ENCODE measurements at places on chromosomes 3 and 15.

DNA sequence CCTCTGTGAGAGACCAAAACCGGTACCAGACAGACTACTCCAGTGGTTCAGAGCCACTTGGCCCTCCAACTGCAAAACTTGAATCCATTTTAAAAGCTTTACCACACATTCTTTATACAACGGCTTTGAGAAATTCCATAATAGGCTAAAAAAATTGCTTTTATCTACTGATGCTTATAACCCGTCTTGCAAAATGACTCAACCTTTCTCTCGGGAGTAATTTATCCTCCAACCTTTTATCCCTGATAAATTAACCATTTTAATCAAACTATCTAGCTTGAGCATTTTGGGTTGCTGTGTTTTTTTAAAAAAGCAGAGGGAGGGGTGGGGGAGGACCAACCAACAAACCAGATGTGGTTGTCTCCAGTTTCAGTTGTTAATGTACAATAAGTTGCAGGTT, 275.7 kb upstream of the LRTM1 start:
- no peak for DNase-seq

GRCh38 chr3:107977221-107978130, 113.4 kb downstream of the CD47 start:
- no peak for DNase-seq

DNA sequence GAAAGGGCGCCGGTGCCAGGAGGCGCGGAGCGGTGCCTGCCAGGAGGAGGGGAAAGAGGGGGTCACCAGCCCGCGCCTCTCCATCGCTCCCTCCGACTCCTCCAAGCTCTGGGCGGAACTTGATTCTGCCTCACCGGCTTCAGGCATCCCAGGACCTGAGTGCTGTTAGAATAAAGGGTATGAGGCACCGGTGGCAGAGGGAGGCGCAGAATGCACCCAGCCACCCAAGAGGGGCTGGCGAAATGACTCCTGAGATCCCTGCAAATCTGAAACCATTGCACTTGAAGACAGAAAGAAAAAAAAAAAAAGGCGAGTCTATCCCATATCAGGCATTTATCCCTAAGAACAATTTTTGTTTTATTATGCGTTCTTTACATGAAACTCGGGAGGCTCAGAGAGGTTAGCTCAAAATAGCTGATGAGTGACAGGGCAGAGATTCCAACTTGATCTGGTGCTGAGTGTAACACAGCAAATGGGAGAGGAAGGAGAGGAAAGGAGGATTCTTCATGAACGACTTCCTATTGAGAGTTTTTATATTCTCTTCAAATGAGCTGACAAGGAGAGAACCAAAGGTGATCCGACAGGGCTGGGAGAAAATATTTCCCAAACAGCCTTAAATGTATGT, 157.0 kb upstream of the FRMD4B start:
- no peak for DNase-seq

GRCh38 chr15:81061490-81062253, 60.9 kb downstream of the TLNRD1 start:
- DNase-seq = no peak

GRCh38 chr3:143266511-143266910, 146.9 kb downstream of the CHST2 start:
- DNase-seq = no peak

DNA sequence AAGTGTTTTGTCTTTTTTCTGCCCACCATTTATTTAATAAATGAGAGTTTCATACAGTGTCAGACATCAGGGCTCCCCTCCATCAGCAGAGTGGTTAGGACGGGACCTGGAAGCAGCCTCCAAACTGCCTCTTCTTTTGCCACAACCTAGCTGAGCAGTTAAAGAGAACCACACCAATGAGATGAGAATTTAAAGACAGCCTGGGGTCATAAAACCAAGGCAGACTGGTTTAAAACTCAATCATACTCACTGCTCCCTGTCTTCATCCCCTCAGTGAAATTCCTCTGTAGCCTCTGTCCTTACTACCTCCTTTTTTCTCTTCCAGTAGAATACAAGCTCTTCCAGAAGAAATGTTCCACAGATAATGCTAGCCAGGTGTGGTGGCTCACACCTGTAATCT, 78.7 kb downstream of the WWTR1 start:
- no peak for DNase-seq
